ENCODE measurements at places on chromosomes 12 and 14.

DNA sequence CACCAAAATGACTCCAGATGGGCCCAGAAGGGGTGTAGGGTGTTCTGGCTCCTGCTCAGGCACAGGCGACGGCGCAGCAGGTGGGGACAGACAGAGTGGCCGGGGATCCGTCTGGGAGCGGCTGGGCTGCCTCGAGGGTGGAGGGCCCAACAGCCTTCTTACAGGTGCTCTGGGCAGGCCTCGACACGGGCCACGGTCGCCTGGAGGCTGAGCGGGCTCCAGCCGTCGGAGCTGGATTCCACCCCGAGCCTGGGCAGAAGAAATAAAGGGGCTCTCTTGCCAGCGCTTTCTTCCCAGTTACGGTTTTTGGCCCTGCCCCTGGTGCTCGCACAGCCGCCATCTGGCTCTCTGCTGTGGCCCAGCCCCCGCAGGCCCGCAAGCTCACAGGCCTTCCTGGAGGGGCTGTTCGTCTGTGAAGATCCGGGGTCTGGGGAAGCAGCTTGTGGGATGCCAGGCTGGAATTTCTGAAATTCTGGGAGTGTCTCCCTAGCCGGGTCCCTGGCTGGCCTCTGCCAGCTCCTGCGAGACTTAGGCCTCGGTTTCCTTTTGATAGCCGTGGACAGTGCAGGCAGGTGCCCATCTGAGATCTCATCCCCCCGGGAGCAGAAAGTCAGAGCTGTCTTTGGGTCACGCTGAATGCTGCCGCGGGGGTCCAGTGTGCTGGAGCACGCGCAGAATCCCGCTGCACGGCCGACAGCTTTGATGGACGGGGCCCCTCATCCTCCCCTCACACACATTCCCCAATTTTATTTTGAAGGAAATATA is 122.7 kb downstream of the PAPOLA start:
- DNase-seq, result no peak

DNA sequence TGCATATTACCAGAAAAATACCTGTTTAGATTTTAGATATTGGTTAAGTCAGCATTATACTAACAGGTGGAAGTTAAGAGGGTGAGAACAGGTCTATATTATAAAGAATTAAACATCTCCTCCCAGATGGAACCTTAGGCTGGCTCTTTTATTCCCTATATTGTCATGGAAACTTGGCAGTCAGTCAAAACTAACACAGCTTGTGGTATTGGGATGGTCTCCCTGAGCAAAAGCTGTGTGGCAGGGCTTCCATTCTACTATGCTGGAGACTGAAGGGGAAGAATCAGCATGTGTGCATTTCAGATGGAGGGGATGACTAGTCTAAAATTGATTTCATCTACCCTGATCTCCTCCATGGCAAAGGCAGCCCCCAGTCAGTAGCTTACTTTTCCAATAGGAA is 66.7 kb downstream of the SMOC1 start:
- no peak for DNase-seq

GRCh38 chr12:47769234-47770085 is 3.6 kb upstream of the SLC48A1 start:
- DNase-seq, result no peak

DNA sequence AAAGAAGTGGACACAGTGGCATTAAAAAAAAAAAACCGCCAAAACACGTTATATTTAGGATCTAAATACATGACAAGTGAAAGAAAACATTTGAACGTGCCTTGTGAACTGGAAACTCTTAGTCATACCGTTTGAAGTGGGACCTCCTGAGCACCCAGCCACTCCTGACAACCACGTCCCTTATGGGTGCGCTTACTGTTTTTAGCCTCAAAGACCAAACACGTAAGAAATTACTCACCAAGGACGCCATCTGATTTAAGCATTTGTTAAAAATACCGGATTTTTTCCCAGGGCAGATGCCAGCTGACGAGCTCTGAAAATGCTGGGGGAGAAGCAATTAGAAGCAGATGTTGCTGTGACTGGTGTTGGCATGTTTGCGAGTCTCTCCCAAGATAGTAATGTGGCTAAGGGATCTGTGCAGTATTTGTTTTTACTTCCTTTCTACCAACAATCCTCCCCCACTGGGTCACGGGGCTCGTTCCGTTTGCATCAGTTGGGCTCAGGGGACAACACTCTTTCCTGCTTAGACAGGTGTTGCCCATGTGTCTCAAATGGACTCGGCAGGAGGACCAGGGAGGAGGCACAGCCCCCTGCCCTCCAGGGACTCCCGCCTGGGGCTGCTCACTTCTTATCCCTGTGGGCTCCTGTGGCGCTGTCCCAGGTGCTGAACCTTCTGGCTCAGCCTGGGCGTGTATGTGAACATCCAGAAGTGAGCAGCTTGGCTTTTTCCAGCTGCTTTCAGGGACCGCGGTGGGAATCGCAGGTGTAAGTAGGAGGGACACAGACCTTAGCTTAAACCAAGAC is 101.0 kb downstream of the BEGAIN start:
- DNase-seq, result peak; percentile 48

- DNase-seq, result no peak
These were observed 14.9 kb downstream of the DTX1 start for GRCh38 chr12:113071135-113072112.

- no peak for DNase-seq
These were observed 100.1 kb downstream of the PAH start for GRCh38 chr12:102816816-102817434.

- no peak for DNase-seq
These were observed 9.0 kb downstream of the TAPBPL start for GRCh38 chr12:6460751-6461371.

GRCh38 chr12:28988325-28988704 is 160.8 kb upstream of the FAR2 start:
- no peak for DNase-seq

DNA sequence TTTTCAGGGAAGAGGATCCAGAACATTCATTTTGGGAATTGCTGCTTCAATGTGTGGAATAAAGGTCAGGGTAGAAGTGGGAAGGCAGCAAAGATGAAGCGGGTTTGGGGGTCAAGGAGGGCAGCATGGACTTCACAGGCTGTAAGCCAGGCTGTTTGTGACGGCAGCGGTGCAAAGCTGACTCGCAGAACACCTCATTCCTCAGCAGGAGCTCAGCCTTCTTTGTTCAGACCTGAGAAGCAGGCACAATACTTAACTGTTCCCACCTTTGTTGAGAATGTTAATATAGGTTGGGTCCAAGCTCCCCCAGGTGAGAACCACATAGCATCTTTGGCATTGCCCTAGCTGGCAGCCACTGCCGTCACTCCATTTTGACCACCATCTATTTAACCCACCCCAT is 16.7 kb downstream of the GRIN2B start:
- DNase-seq, result no peak

- peak; percentile 55 for DNase-seq
These were observed 108.5 kb downstream of the ARF6 start for GRCh38 chr14:50001151-50001998.

- no peak for DNase-seq
These were observed 103.3 kb upstream of the CRY1 start for GRCh38 chr12:107196681-107197080.

DNA sequence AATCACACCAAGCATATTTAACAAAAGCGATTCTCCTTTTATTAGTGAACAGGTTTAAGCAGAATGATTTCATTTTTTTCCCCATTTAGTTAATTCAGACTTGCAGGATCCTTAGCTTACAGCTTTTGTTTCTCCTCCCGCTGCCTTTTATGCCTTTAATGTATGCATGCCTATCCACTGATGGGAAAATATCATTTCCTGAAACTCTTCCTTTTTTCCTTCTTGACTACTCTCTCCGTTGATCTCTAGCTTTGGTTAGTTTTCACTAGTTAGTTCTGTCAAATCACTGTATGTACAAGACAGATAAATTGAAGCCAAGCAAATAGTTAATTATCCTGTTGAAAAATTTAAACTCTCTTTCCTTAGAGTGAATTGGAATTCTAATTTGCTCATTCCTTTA is 26.3 kb downstream of the NKX2-1 start:
- DNase-seq, result no peak

DNA sequence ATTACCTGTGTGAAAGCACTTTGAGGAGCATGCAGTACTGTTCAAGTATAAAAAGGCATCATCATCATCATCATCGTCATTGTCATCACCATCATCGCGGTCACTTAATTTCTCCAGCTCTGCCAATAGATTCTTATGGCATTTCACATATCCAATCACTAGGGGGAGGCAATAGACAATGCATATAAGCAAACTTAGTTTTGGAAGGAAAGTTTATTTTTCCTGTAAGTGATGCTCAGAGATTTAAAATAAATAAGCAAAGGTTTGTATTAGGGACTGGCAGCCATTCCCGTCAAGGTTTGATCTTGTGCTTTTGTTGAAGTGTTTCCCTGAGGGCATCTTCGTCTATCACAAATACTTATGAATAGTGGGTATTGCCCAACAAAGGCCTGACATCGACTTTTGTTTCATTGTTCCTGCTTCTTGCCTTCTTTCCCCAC is 127.4 kb downstream of the KTN1 start:
- no peak for DNase-seq

DNA sequence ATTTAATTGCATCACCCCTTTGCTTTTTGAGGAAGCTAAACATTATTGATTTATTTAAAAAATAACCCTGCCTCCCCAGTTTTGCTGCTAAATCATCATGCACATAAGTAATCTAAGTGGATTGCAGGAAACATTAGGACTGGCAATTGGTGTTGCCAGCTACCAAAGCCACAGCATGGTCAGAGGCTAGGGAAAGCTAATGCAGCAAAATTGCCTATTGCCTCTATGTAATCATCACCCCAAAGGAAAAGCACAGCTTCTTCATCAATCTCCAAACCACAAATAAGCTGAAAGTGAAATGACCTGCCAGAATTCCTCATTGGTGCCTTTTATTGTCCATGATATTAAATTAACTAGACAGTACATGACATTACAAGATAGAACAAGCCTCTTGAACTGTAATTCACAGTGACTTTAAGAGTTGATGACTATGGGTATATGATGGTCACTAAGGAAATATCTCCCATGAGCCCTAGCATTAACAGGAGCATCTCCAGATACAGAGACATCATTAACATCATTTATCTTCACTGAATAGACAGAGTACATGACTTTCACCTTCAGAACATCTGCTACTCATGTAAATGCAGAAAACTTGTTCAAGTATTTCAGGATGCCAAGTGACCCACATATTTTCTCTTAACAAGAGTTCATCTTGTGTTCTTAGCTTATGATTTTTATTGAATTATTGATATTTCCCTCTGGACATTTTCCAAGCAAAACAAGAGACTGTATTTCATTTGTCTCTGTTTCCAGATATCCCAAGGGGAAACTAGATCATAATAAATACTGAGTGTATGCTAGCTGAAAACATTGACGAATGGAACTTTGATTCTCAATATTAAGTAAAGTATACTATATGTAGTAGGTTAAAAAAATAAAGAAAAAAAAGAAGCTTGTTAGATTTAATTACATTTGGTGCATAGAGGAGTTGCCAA is 29.4 kb downstream of the PTPRR start:
- no peak for DNase-seq

- no peak for DNase-seq
These were observed 12.4 kb downstream of the ESR2 start for GRCh38 chr14:64281805-64282204.

GRCh38 chr14:56581041-56581727 is 1.6 kb downstream of the TMEM260 start:
- no peak for DNase-seq

GRCh38 chr14:45156067-45156466 is 20.3 kb downstream of the FANCM start:
- no peak for DNase-seq

- no peak for DNase-seq
These were observed 36.7 kb upstream of the FERMT2 start for GRCh38 chr14:52987514-52987913.

- DNase-seq, result no peak
These were observed 136.6 kb downstream of the LMNTD1 start for GRCh38 chr12:25416516-25416915.

GRCh38 chr14:31692376-31692781 is 131.2 kb downstream of the NUBPL start:
- DNase-seq, result no peak

- DNase-seq, result no peak
These were observed 27.0 kb downstream of the RIN3 start for GRCh38 chr14:92540472-92541048.

GRCh38 chr12:44930972-44931600 is 55.0 kb upstream of the NELL2 start:
- DNase-seq, result no peak

GRCh38 chr12:127809275-127809674 is 457.7 kb upstream of the TMEM132C start:
- DNase-seq, result no peak

- DNase-seq, result no peak
These were observed 1141.2 kb upstream of the TMEM132C start for GRCh38 chr12:127125607-127126259.

DNA sequence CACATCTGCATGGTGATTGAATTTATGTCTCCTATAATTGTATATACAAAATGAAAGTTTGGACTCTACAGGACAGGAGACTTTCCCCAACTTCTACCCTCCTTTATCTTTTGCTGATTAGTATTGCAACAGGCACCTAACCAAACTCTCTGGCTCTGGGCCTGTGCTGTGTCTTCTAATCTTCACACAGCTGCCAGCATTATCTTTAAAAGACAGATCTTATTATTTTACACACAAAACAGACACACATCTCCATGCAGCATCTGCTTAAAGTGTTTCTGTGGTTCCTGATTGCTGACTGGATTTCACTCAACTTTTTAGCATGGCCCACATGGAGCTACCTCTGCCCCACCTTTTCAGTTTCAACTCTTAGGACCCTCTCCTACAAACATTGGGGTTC is 154.9 kb upstream of the PELI2 start:
- DNase-seq, result no peak

GRCh38 chr12:89932954-89933353 is 224.3 kb upstream of the ATP2B1 start:
- no peak for DNase-seq

- no peak for DNase-seq
These were observed 102.3 kb upstream of the CPSF6 start for GRCh38 chr12:69136931-69137613.

DNA sequence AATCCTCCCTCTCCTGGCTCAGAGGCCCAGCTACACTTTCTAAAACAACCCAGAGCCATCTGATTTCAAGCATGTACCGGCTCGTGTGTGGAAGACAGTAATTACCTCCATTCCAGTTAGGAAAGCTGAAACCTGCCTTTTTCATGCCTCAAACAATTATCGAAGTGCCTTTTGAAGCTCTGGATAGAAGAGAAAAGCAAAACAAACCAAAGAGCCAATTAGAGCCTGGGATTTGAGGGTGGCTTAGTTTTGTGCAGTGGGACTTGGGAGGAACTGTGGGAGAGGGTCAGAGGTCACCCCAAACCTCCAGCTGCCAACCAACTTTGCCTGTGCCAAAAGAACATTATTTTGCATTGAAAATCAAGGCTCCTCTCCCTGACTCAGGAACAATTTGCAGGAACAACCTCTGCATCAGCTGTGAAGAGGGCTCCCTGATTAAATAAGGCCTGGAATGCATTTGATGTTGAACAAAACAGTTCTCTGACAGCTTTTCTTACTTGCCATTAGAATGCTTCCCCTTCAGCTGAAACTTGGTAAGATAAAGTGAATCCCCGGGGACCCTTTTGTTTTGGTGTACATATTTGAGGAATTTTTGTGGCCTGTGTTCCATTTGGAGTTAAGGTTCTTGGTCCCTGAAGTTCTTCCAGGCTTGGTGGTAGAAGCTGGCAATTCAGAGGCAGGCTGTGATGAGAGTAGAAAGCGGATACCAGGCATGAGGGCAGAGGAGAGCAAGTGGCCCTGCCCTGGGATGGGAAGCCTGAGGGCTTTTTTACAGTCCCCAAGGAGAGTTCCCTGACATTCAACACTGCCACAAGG is 270.1 kb downstream of the ZFP36L1 start:
- DNase-seq, result no peak

GRCh38 chr14:35393826-35394225 is 10.7 kb downstream of the NFKBIA start:
- DNase-seq, result no peak

Measured in activated CD8-positive, alpha-beta memory T cell treated with anti-CD3 and anti-CD28 coated beads for 1 hour (primary cell).